T-helper 17 cell (primary cell): ENCODE measurements at places on chromosomes 2 and 18.
A peak's percentile ranks its signal among the peaks of the same experiment; 100 is the strongest.

DNA sequence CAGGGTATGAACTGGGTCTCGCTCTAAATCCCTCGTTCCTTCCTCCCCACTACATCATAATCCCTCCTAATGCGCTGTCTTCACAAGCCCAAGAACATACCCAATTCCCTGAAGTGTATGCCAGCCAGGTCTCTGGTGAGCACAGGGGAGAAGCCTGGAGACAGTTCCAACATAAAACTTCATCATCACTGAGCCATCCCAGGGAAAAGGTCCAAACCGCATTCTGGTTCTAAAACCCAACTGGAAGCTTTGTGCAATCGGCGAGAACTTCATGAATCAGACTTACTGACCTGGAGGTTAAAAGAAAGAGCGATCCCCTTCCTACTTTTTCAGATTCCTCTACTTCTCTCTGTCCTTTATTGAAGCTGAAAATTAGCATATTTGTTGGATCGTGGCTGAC, 132.7 kb downstream of the ALPK2 start:
- no peak for DNase-seq

GRCh38 chr2:96760986-96761832, 507 bp downstream of the CNNM4 start:
- DNase-seq = peak; percentile 14

DNA sequence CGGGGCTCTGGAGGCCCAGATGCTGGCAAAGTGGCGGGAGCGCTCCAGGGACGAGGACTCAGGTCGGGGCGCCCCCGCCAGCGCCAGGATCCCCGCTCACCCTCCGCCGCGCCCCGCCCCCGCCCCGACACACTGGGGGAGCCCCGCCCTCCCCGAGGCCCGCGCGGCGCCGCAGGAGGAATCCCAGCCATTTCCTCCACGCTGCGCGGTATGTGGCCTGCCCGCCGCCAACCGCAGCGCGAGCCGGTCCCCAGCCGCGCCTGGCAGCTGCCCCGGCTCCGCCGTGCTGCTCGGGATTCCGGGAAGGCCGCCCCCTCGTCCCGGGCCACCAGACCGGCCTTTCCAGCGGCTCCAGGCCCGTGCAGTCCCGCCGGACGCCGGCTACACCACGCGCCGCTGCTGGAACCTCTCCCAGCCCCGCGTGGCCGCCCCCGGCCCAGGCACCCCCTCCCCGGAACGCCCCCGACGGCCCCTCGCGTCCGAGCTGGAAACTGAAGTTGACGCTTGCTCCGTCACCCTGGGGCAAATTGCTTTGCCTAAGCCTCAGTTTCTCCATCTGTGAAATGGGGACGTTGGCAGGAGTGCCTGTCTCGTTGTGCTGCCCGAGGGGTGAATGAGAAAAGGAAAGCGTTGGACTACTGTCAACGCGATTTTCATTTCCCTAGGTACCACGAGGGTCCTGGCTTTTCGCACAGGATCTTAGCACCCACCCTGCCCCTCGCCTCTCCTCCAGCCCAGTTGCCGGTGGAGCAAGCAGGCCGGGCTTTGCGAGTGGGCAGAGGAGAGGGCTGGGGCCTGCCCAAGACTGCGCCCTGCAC, 53.6 kb downstream of the PKDCC start:
- DNase-seq = peak; percentile 67

GRCh38 chr18:12749121-12749520, 46.3 kb downstream of the PSMG2 start:
- no peak for DNase-seq

GRCh38 chr2:2101924-2102323, 229.2 kb downstream of the MYT1L start:
- no peak for DNase-seq

DNA sequence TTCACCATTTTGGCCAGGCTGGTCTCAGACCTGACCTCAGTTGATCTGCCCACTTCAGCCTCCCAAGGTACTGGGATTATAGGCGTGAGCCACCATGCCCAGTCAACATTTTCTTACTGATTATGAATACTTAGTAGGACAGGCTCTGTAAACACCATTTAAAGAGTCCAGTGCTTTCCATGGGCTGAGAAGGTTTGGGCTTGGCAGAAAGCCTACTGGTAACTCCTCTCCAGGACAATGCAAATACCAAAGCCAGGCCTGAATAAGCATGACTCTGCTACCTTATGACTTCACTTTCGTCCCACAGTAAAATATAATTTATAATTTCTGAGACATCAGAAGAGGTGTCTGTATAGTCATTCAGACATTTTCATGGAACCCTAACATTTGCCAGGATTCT, 60.2 kb upstream of the FAM117B start:
- DNase-seq = no peak

GRCh38 chr18:3912705-3913104, 462.7 kb downstream of the TGIF1 start:
- no peak for DNase-seq

DNA sequence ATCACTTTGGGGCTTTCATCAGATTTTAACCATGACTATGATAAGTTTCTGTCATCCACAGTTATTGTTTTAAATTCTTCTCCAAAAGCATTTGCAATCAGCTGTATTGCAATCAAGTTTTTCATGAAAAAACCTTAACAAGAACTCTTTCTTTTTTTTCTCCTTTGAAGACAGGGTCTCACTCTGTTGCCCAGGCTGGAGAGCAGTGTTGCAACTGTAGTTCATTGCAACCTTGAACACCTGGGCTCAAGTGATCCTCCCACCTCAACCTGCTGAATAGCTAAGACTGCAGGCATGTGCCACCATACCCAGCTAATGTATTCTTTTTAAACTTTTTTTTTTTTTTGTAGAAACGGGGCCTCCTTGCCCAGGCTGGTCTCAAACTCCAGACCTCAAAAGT, 45.5 kb upstream of the C2orf66 start:
- no peak for DNase-seq

DNA sequence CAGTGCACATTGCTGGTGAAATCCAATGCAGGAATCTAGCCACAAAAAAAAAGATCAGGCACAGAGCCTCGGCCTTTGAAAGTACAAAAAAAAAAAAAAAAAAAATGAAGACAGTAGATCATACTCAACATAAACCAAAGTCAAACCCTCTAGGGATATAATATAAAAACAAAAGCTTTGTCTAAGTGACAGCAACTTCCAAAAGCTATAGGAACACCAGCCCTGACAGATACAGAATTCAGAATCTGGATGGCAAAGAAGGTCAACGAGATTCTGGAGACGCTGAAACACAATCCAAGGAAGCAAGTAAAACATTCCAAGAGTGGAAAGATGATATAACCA, 54.0 kb upstream of the SCN1A start:
- no peak for DNase-seq

DNA sequence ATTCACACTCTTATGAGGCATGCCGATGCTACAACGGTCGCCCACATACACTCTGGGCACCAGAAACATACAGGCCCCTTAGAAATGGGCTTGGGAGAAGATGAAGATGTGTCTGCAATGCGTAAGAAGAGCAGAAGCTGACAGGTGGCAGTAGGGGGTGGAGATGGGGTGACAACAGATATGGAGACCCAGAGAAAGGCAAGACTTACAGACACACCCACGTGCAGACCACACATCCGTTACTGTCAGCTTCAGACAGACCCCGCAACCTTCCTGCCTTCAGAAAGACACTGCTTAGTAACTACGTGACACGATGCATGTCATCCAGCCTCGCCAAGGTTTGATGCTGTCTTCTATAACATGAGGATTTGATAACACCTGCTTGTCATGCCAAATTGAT, 89.5 kb downstream of the ZFP36L2 start:
- DNase-seq = peak; percentile 70

GRCh38 chr2:28360718-28361293, 31.9 kb upstream of the FOSL2 start:
- no peak for DNase-seq

GRCh38 chr2:227607941-227608340, 6.7 kb downstream of the SCYGR3 start:
- DNase-seq = no peak

- DNase-seq = no peak
Observed at GRCh38 chr2:106057206-106057605, 136.9 kb downstream of the UXS1 start.

DNA sequence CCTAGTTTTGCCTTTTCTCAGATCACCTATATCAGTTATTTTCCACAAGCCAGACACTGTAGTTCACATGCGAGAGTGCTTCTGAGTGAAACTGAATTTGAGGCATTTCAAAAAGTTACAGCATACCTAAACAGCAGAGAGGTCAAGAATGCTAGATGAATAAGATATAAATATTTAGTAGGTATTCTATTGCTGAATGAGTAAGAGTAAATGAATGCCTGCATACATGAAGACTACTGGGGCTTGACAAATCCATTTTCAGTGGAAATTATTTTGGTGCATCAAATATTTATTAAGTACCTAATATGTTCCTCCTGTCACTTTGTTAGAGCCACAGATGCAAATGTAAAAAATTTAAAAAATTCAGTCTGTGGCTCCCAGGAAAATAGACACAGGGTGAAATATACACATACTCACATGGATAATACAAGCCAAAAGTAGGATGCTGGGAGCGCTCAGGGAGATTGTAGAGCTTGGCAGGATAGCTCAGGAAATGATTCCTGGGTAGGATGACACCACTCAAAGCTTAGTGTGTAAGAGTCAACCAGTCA, 27.6 kb upstream of the CDC42EP3 start:
- DNase-seq = no peak

DNA sequence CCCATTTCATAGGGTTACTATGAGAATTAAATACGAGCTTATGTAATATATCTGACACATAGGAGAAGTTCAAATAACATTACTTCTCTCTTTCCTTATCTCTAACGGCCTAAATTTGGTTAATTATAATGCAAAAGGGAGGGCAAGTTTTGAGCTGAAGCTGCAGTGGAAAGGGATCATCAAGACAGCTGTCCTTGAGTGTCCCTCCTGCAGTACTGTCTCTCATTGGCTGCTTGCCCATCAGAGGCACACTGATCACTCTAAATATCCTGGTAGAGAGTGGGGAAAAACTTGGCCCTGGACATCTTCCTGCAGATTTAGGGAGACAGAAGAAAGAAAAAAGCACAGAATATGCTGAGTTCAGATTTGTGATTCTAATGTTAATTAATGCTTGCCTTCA, 186.0 kb downstream of the CAMKMT start:
- DNase-seq = no peak

- DNase-seq = no peak
Observed at GRCh38 chr18:78126536-78126935, 853.1 kb upstream of the SALL3 start.

GRCh38 chr2:168075446-168075845, 171.9 kb downstream of the STK39 start:
- no peak for DNase-seq

- DNase-seq = peak; percentile 55
Observed at GRCh38 chr2:39216346-39217191, 27.2 kb downstream of the CDKL4 start.

DNA sequence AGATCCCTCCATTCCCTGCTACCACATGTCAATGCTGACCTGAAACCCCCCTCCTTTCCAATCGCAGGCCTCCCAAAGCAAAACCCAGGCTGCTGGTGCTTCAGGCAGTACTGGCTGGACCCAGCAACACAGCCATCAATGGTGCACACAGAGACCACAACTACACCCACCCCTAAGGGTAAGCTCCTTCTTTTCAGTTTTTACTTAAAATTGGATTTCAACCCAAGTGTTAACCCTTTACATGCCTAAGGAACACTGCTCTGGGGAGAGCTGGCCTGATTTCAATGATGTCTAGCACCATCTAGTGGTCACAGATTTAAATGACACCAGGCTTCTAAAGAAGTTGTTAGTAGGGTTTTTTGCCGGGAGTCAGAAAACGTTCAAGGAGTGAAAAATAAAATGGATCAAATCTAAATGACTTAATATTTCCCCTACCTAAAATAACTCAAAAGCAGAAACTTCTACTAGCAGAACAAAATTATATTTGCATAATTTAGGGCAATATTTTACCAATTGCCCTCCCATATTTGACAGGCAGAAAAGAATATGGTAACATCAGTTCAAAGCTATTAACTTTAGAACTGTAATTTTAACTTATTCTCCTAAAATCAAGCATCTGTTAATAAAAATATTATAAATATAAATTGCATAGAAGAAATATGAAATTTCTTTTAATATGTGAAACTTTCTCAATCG, 24.6 kb downstream of the FECH start:
- DNase-seq = no peak

- DNase-seq = no peak
Observed at GRCh38 chr2:48346124-48346536, 183.8 kb upstream of the STON1 start.

- DNase-seq = peak; percentile 65
Observed at GRCh38 chr2:96116879-96117533, 635 bp upstream of the ADRA2B start.

DNA sequence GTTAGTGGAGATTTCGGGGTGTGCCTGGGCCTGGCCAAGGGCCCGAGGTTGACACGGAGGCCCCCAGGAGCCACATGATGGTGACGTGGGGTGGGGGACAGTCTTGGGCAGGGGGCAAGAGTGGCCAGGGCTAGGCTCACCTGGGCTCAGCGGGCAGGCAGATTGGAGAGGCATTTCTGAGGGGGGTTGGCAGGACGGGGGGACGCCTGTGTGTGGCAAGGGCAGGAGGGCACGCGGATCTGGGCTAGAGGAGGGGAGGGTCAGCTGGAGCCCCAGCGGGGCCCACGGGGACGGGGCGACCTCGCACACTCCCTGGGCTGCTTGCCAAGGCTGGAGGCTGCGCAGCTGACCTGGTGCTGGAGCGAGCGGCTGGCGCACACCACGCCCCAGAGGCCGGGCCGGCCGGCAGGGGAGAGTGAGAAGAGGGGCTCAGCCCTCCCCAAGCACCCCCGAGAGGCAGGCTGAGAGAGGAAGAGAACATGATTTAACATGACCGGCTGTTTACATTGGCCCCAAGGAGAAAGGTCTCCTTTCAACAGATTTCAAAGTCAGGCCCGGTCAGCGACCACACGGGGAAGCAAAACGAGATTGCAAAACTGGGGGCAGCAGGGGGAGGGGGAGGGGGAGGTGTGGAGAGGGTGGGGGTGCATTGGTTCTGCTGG, 38.0 kb upstream of the SNED1 start:
- DNase-seq = no peak

DNA sequence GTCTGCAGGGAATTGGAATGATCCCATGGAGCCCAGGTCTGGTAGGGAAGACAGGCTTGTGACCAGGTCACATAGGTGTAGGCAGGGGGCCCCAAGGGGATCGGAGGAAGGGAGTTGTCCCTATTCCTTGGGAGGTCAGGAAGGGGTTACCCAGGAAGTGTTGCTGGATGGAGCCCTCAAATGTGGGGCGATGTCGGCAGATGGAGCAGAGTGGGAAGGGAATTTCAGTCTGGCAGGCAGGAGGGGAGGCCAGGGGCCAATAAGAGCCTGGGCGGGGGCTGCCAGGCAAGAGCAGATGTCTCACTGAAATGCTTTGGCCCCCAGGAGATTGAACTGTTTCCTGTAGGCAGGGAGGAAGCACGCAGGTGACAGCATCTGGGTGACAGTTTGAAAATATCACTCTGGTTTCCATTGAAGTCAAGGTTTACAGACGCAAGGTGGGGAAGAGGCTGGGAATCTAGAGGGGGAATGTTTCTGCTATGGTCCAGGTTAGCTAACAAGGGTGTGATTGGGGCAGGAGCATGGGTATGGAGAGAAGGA, 81.5 kb upstream of the SMAD2 start:
- DNase-seq = no peak

- DNase-seq = no peak
Observed at GRCh38 chr2:233856184-233856583, 1.8 kb upstream of the HJURP start.

- DNase-seq = no peak
Observed at GRCh38 chr2:224492531-224492930, 90.6 kb upstream of the FAM124B start.
